ENCODE measurements at places on chromosomes 1 and 21.
A peak's percentile ranks its signal among the peaks of the same experiment; 100 is the strongest.

GRCh38 chr21:40671716-40672115 is 175.2 kb downstream of the DSCAM start:
- DNase-seq, result no peak

GRCh38 chr21:31667639-31668038 is 8.1 kb downstream of the SOD1 start:
- DNase-seq, result no peak

DNA sequence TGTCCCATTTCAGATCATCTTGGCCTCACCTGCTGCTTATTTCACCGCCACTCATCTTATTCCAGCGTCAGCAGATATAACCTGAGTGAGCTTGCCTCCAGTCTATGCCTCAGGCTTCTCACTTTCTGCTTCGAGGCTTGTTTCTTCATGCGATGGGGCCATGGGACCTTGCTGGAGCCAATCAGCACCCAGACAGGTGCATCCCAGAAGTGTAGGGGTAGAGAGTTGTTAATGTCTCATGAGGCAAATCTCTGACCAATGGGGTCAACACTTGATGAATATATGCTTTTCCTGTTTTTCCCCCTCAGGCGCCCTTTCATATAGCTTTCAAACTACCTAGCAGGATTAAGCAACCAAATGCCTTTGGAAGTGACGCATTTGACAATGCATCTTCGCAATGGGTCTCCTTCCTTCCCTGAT is 935 bp upstream of the YIPF1 start:
- DNase-seq, result no peak

DNA sequence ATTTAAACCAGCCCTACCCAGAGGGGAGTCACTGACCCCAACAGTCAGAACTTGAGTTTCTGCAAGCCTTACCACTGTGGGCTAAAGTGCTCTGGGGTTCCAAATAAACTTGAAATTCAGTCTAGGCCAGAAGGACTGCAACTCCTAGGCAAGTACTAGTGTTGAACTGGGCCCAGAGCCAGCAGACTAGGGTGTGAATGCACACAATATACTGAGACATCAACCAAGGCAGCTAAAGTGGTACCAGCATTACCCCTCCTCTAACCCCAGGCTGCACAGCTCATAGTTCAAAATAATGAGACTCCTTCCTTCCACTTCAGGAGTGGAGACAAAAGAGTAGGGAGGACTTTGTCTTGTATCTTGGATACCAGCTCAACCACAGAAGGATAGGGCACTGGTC is 18.9 kb upstream of the IL20 start:
- no peak for DNase-seq

DNA sequence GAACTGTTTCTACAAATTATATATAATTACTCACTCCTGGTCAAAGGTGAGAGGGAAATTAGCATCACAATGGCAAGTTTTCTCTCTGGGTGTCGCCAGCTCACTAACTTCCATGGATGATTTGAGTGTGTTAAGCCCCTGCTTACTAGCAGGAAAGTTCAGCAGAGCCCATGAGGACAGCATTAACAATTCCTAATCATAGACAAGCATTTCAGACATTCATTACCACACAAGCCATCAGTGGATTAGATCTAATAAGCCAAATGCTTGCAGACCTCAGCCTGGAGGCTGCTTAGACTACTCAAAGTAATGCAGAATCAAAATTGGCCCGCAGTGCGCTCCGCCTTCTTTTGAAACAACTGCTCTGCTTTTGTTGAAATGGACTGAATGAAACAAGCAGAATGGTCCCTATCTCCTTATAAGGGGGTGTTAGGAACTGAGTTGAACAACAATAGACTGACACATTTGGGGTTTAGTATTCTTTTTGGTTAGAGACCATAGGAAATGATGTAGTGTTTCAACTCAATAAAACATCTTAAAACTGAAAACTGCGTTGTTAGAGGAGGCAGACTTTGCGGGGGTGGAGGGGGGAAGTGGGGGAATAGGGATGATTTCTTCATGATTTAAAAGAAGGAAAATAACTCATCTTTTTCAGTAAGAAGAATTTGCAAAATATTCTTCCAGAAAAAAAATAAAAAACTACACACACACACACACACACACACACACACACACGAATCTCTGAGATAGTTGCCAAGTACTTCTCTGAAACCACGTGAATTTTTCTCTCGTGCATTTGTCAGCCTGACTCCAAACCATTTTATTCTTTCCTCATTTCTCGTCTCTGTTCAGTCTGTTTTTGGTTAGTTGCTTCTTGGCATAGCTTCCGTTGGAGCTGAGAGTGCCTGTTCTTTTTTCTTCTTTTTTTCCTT is 54.6 kb downstream of the GORAB start:
- no peak for DNase-seq

- DNase-seq, result no peak
Observed at GRCh38 chr1:172885971-172886370, 164.8 kb downstream of the TNFSF18 start.

- no peak for DNase-seq
Observed at GRCh38 chr21:42438316-42439205, 34.9 kb downstream of the UBASH3A start.

- no peak for DNase-seq
Observed at GRCh38 chr1:155174324-155175280, 953 bp downstream of the TRIM46 start.

DNA sequence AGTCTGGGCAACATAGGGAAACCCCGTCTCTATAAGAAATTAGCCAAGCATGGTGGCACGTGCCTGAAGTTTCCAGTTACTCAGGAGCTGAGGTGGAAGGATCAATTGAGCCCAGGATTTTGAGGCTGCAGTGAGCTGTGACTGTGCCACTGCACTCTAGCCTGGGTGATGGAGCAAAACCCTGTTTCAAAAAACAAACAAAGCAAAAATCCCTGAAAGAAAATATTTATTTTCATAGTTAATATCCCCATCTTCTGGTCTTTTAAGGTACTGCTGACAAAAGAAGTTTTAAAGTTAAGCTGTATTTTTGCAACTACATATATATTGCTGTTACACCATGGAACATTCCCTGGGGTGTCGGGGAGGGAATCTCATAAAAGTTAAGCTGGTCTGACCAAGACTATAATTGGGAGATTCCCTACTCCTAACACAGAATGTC is 26.0 kb downstream of the VAMP4 start:
- peak; percentile 14 for DNase-seq

DNA sequence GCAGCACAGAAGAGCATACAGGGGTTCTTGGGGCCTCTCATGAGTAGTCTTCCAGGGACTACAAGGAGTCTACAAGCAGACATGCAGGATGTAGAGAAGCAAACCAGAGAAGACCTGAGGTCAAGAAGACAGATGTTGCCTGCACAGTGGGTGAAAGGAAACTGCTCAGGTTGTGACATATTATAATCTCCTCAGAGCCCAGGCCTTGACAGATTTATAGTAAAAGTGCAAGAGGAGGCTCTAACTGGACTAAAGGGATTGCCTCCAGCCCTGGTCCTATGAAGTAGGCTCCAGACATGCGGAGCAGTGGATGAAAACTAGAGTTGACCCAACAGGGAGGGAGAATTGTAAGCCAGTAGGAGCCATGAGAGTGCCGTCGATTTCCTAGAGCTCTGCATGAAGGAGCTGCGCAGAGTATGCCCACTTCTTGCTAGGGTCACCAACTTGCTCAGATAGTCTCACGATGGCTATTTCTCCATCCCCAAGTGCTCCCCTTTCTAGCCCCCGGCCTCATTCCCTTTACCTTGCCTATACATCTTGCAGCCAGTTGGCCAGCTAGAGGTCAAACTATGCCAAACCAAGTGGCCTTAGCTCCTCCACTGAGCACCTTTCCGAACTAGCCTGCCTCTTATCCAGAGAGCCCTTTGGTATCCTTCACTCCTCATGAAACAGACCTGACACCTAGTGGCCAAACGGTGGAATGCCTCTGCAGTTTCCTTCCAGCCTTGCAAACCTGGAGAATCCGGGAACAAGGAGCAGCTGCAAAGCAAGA is 36.2 kb upstream of the IPO9 start:
- DNase-seq, result peak; percentile 76

GRCh38 chr1:207908107-207908734 is 2.7 kb downstream of the CD34 start:
- no peak for DNase-seq

GRCh38 chr1:89005286-89006151 is 13.1 kb upstream of the KYAT3 start:
- no peak for DNase-seq

DNA sequence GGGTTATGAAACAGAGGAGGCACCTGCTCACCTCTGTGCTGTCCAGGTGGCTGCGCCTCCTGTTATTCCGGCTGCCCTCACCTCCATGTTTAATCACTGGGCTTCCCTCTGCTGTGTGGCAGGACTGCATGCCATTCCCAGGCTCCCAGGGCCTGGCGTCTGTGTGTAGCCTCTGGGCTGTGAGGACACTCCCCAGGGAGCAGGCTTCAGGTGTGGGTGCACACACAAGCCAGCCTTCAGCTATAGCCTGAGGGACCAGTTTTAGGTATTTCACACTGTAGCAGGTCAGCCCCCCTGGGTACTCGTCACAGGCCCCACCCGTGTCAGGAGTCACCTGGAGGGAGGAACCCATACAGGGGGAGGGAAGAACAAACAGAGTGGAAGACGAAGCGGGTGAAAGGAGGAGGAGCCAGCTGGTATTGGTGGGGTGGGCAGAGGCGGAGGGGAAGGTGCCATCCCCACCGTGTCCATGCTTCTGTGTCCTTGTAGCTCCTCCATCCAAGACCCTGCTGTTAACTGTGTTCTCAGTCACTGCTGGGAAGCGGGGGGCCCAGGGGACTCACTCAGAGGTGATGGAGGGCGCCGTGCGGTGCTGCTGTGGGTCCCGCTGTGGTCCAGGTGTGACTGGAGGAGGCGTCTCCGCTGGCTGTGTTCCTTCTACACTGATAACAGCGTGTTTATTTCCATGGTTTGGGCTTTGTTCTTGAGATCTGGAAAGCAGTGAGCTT is 158.6 kb downstream of the PGBD5 start:
- no peak for DNase-seq

DNA sequence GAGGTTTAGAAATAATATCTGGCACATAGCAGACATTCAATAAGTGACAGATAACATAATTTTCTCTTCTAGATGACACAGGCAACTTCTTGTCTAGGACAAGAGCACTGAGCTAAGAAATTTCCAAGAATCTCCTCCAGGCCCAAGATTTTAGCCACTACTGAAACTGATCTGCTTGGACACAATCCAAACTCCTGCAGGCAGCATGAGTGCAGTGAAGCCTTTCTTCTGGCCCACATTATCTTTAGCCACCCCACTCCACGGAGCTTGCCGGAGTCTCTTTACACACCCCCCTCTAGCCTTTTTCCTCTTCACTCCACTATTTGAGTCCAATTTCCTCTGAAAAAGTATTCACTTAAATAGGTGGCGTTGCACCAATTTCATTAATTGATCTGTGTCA is 142.9 kb upstream of the DUSP10 start:
- no peak for DNase-seq

DNA sequence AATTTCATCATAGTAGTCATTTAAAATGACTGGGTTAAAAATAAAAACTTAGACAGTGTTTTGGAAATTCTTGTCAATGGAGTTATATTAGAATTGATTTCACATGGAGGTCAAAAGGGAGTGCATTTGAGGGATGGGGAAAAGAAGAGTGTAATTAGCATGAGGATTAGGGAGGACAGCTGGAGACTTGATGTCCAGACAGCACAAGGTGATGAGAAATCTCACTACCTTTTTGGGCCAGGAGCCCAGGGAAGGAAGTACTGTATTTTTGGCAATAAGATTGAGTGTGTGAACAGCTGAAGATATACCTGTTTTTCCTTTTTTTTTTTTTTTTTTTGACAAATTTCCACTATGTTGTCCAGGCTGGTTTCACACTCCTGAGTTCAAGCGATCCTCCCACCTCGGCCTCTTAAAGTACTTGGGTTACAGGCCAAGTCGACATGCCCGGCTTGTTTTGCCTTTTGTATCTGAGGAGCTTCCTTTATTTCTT is 163.6 kb downstream of the PAPPA2 start:
- no peak for DNase-seq

GRCh38 chr1:119778886-119779560 is 10.3 kb upstream of the HMGCS2 start:
- DNase-seq, result no peak

GRCh38 chr1:77271852-77272580 is 9.8 kb upstream of the AK5 start:
- no peak for DNase-seq

DNA sequence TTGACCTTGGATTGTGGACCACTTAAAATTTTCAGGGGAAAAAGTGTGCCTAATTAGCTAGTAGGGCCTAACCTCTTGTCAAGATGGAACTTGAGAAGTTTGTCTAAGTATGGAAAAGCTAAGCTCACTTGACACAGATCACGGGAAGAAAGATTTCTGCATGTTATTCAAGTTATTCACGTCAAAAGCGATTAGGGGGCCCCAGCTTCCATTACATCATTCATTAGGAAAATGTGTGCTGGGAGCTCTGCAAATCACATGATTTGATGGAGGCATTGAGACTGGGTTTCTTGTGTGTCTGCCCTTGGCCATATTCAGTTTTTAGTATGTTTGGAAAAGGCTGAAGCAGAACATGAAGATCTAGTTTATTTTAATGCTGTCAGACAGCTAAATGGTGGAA is 15.5 kb upstream of the POGZ start:
- DNase-seq, result no peak

DNA sequence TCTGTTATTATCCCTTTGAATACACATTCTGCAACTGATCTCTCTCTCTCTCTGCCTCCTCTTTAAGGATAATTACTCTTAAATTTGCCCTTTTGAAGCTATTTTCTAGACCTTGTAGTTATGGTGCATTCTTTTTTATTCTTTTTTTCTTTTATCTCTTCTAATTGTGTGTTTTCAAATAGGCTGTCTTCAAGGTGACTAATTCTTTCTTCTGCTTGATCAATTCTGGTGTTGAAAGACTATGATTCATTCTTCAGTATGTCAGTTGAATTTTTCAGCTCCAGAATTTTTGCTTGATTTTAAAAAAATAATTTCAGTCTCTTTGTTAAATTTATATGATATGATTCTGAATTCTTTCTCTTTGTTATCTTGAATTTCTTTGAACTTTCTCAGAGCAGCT is 95.6 kb upstream of the GPR52 start:
- no peak for DNase-seq

DNA sequence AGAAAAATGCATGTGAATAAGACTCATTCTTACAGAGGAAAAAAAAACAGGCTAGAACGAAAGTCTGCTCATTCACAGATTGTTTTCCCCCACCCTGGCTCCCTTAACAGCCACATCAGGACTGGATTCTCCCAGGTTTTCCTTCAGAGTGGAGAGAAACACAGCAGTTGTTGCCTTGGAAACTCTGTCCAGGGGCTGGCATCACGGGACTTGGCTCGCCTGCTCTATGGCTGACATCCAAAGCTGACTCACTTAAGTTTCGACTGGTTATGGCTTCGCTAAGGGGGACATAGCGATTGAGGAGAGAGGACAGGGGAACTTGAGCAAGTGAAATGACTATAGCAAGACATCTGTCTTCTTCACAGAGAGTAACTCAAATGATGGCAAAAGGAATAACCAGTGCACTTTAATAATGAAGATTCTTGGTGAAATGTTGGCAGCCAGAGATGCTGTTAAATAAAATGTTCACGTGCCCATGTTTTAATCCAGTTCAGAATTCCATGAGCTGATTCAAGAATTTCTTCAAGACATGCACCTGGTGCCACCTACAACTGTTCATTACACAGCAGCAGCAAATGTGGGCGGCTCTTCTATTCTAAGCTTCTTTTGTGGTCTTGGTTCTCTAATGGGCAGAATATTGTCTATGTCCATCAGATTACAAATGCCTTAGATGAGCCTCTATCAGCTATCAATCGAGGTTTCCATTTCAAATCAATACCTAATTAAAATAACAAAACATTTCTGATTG is 21.8 kb downstream of the MIS18A start:
- peak; percentile 59 for DNase-seq
